ENCODE measurements at places on chromosomes 1 and 21.

DNA sequence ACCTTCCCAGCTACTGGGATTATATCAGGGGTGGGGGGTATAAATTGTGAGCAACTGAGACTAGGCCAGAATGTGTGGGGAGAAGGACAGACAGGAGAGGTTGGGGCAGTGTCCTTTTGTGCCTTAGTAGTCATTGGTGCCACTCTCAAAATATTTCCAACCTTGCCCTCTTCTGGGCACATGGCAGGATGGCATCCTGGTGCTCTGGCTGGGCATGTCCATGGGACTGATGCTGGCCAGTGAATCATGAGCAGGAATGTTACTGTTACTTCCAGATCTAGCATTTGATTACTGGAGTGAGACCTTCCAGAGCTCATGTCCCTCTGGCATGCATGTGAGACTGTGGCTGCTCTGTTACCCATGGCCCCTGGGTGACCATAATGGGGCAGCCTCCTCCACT is 151.2 kb downstream of the MATN1 start:
- no peak for DNase-seq

GRCh38 chr1:70077066-70077465 is 128.3 kb downstream of the LRRC40 start:
- no peak for DNase-seq

- peak; percentile 57 for DNase-seq
Measured at GRCh38 chr1:65423884-65424572, 3.6 kb downstream of the LEPR start.

DNA sequence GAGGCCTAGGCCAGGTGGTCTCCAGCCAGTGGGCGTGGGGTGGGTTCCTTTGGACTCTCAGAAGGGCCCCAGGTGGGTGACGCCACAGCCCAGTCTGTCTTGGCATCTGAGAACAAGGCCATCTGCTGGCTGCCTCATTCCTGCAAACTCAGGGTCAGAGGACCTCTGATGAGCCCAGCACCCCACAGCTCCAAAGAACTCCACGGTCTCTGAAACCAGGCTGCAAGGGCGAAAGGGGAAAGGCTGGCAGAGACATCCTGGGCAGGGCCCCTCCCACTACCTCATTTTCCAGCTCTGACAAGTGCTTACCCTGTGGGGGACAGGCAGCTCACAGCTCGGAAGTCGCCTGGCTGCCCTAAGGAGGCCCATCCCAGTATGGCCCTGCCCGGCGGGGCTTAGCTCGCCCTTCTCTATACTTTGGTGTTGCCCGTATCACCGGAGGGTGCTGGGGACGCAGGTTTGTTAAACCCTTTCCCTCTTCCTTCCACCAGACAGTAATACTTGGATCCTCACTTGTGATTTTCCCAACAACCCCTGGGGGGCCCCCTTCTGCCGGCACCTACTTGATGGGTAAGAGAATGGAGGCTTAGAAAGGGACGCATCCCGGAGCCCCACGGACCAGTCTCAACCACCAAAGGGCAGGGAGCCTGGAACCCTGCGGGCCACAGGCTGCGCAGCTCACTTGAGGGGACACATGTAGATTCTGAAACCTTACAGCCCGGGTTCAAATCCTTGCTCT is 10.9 kb upstream of the EDN2 start:
- peak; percentile 30 for DNase-seq

DNA sequence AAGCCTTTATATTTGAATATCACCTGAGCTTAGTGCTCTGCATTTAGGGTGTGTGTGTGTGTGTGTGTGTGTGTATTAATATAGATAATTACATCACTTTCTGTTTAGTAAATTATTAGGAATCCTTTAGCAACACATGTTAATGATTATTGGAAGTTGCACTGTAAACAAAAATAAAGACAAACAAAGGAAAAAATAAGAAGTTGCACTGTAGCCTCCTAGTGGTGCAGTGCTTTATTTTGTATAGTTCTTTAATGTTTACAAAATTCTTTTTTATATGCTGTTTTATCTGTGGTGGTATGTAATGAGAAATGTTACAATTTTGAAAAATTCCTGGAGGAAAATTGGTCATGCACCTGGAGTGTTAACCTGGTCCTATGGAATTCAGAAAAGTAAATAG is 69.2 kb downstream of the UBE4B start:
- no peak for DNase-seq

GRCh38 chr1:55812281-55812680 is 597.1 kb upstream of the USP24 start:
- DNase-seq: no peak

GRCh38 chr1:85991261-85991660 is 165.3 kb downstream of the COL24A1 start:
- DNase-seq: no peak

- DNase-seq: no peak
Measured at GRCh38 chr21:38756746-38757145, 49.0 kb upstream of the ETS2 start.

GRCh38 chr1:174902531-174903099 is 97.1 kb upstream of the CACYBP start:
- no peak for DNase-seq

- DNase-seq: no peak
Measured at GRCh38 chr1:22711591-22712501, 1.2 kb downstream of the EPHB2 start.

- no peak for DNase-seq
Measured at GRCh38 chr1:200866521-200866920, 6.3 kb upstream of the GPR25 start.

DNA sequence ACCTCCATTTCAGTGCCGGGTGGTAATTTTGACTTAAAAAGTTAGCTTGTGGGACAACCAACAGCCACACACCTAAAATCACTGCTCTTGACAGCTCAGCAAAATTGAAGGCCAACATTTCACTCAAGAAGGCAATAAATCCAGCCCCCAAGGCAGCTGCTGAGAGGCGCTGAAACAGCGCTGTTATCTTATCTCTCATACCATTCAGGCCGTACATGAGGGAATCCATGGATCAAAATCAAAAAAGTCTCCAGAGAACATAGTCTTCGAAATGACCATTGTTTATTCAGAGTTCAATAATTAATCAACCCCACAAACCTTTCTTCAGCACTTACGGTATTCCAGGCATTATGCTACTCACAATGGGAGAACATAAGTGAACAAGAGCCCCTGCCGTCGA is 38.5 kb downstream of the ZBTB18 start:
- no peak for DNase-seq

GRCh38 chr1:14745789-14746188 is 147.3 kb downstream of the KAZN start:
- DNase-seq: no peak

DNA sequence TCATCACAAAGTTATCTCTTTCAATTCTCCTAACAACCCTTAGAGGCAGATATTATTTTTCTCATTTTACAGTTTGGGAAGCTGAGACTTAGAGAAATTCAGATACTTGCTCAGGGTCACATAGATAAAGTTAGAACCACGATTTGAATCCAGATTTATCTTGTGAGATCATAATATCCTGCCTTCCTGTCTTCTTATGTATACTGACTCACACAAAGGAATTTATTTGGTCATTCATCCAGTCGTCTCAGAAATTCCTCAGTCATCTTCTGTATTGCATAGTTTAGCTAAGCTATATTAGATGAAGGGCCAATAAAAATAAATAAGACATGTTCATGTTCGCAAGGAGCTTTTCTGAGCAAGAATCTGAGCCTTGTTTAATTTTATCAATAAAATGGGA is 35.8 kb upstream of the RUNX1 start:
- peak; percentile 36 for DNase-seq

DNA sequence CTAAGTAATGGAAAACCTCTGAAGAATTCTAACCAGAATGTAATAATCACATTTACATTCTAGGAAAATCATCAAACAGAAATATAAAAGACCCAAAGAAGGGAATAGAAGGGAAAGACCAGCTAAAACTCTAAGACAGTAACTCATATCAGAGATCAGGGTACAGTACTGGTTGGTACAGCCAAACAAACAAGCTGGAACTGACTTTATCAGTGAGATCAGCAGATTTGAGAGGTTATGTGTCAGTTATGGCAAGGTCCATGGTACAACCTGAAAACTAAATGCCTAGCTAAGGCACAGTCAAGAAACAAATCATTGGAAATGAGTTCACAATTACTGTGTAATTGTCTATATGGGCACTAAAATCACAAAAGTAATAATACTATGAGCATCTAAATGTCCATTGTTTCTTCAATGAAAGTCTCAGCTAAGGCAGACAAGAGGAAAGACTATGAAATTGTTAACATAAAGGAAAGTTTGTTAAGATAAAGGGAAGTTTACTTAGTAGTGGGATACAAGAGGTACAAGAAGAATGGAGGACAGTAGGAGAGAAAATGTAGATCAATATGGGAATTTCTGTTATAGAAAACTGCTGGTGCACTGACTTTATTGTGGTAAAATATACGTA is 75.8 kb downstream of the TRIM33 start:
- DNase-seq: no peak

GRCh38 chr1:156608981-156609380 is 7.7 kb upstream of the GPATCH4 start:
- peak; percentile 60 for DNase-seq

- DNase-seq: no peak
Measured at GRCh38 chr1:23590058-23590783, 30.9 kb upstream of the ID3 start.

- DNase-seq: no peak
Measured at GRCh38 chr1:117087686-117088085, 27.6 kb downstream of the TTF2 start.

- DNase-seq: no peak
Measured at GRCh38 chr1:34926894-34927293, 2.6 kb downstream of the DLGAP3 start.

- DNase-seq: peak; percentile 40
Measured at GRCh38 chr1:54199151-54199764, 572 bp downstream of the CYB5RL start.

DNA sequence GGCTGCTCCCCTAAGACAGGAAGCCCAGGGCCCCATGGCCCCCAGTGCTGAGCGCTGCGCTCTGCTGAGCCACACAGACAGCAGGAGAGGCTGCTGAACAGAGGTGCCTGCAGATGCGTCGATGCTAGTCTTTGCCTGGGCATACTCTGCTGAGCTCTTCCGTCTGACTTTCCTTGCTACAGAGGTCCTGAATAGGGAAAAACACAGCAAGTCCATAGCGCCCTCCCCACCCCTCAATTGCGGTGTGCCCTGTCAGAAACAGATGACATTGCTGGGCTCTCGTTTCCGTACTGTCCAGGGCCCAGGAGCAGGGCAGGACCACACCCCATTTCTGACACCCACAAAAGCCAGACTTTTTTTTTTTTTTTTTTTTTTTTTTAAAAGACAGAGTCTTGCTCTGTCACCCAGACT is 252.5 kb downstream of the SDCCAG8 start:
- DNase-seq: no peak

- no peak for DNase-seq
Measured at GRCh38 chr1:110040548-110040947, 6.1 kb downstream of the STRIP1 start.

DNA sequence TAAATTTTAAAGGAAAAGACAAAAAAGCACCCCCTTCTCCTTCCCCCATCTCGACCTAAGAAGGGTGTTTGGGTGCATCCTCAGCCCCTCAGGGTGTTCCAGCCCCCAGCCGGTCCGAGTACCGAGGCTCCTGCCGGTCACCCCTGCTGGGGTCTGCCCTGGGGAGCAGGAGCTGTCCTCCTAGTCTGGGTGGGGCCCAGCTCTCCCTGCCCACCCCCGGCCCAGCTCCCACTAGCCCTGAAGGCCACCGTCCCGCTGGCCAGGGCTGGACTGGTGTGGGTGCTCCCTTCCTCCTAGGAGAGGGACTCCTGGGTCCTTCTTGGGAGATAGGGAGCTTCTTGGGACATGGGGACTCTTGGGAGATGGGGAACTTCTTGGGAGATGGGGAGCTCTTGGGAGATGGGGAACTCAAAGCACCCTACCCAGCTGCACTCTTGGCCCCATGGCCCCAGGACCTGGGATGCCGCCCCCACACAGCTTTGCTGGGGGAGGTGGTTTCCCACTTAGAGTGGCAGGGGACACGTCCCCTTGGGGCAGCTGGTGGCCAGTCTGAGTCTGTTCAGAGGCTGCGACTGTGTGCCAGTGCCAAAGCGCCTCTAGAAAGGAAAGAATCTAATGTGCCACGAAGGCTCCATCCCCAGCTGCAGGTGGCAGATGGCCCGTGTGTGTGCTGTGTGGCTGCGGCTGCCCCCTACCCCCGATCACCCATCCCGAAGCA is 44.5 kb downstream of the MORN1 start:
- DNase-seq: no peak

GRCh38 chr1:111097356-111098099 is 42.4 kb downstream of the DRAM2 start:
- no peak for DNase-seq

GRCh38 chr1:218624052-218624451 is 278.9 kb downstream of the TGFB2 start:
- no peak for DNase-seq

DNA sequence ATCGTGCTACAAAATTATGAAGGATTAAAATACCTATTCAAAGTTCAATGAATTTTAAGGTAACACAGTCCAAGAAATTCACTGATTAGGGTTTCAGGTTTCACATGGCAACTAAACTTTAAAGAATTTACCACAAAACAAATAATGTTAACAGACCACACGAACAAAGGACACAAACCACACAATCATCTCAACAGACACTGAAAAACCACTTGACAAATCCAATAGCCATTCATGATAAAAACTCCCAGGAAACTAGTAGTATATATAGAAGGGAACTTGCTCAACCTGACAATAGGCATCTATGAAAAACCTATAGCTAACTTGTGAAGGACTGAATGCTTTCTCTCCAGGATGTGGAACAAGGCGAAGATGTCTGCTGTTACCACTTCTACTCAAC is 21.1 kb upstream of the SH2D5 start:
- DNase-seq: no peak

GRCh38 chr1:9115351-9116205 is 13.3 kb downstream of the GPR157 start:
- DNase-seq: no peak

- no peak for DNase-seq
Measured at GRCh38 chr1:81329041-81329440, 471.7 kb upstream of the ADGRL2 start.

DNA sequence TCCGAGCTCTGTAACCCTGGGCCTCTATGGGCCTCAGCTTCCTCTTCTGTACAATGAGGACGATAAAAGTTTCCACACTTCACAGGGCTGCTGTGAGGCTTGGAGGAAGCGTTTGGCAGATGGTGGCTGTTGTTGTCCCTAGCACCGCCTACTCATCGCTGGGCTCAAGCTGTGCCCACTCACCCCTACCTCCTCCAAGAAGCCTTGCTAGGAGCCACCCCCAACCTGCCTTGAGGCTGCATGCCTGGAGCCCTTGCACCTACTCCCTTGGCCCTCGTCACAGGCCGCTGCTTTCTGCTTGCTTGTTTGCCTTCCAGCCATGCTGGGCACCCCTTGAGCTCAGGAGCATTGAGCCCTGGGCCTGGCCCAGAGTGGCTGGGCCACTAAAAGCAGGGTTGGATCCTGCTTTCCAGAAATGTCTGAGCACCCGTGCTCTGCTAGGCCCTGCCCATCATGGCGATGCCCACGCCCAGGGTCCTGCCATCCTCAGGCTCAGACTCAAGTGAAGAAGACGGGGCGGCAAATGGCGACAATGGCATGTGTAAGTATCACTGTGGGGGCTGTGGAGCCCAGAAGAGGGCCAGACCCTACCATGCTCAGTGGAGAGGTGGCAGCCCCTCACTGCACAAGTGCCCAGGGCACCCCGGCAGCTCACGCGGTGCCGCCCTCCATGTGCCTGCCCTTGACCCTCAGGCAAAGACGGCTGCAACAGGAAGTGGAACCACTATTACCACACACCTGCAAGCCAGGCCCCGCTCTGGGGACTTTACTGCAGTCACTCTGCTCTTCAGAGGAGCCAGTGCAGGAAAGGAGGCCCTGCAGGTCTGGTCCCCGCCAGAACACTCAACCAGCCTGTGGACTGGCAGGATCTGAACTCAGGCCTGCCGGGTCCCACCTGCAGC is 9.5 kb downstream of the SH3BGRL3 start:
- no peak for DNase-seq

- DNase-seq: no peak
Measured at GRCh38 chr21:45964649-45965048, 16.9 kb upstream of the COL6A1 start.
